ENCODE measurements at places on chromosomes 2 and 18.

DNA sequence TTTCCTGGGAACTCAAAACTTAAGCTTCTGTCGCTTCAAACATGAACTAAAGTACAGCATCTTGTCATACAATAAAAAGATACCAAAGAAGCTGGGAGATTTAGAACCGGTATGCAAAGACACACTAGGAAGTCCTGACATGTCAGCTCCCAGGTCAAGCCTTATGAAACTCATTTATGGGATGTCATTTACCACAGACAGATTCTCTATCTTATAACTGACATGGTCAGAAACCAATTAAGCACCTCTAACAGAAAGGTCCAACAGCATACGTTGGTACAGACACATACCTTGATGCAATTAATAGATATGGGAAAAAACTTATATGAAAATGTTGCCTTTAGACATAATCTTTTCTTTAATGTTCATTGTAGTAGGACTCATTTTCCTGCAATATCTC, 169.0 kb downstream of the SRBD1 start:
- DNase-seq, result no peak

GRCh38 chr2:142946941-142947340, 69.5 kb downstream of the KYNU start:
- DNase-seq, result no peak

- DNase-seq, result no peak
These were observed 210.4 kb downstream of the METTL4 start for GRCh38 chr18:2360861-2361260.

DNA sequence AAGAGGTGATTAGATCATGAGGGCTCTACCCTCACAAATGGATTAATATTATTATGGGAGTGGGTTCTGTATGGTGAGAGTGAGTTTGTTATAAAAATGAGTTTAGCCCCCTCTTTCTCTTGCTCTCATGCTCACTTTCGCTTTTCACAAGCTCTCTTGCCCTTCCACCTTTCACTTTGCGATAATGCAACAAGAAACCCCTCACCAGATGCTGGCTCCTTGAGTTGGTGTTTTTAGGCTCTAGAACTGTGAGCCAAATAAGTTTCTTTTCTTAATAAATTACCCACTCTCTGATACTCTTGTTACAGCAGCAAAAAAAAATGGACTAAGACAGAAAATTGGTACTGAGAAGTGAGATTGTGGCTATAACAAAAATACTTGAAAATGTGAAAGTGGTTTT, 106.5 kb downstream of the EHBP1 start:
- no peak for DNase-seq

- no peak for DNase-seq
These were observed 62.6 kb downstream of the EIF5B start for GRCh38 chr2:99399795-99400194.

DNA sequence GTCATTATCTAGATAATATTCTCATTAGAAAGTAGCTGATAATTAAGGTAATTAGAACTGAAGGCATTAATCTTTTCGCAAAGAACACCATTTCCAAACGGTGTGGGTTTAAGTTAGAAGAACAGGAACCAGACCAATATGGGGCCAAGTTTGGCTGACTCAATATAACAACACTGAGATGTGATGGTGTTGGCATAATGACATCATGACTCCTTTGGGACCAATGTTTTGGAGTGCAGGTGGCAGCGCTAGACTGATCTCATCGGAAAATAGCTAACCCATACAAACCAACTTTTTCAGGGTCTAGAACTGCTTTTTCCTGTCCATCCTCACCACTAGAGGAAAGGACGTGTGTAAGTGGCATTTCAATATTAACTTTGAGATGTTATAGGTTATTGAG, 1171.7 kb upstream of the ZEB2 start:
- DNase-seq, result no peak

DNA sequence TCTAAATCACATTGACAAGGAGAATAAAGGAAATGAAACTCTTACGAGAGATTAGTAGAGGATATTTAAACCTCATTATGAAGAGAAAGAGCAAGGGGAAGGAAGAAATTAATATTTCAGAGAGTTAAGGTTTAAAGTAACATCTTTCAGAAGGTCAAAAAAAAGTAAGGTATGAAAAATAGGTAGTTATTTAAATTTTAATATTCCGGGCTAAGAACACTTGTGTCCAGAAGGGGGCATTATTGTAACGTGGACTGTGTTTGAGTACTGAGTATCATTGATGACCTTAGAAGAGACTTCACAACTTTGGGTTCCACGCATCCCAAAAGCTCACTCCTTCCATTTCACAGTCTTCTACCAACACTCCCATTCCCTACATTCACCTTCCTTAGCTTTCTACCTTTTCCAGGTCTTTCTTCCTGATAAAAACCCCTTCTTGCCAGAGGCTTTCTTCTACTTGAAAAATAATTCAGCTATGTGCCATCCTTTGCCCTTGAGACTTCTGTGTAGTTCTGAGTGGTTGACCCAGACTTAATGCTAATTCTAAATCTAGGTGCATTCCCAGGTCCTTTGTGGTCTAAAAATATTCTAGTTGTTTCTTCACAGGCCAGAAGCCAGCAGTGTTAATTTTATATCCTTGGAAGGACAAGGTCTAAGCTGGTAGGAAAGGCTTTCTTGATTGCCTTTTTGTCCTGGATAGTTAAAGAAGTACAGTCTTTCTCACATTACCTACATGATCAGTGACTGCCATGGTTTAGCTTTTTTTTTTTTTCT, 16.5 kb downstream of the DYNC1I2 start:
- DNase-seq, result no peak

GRCh38 chr2:28664120-28664842, 87.3 kb upstream of the PPP1CB start:
- DNase-seq, result no peak

- no peak for DNase-seq
These were observed 34.8 kb downstream of the SNTG2 start for GRCh38 chr2:985317-985898.

DNA sequence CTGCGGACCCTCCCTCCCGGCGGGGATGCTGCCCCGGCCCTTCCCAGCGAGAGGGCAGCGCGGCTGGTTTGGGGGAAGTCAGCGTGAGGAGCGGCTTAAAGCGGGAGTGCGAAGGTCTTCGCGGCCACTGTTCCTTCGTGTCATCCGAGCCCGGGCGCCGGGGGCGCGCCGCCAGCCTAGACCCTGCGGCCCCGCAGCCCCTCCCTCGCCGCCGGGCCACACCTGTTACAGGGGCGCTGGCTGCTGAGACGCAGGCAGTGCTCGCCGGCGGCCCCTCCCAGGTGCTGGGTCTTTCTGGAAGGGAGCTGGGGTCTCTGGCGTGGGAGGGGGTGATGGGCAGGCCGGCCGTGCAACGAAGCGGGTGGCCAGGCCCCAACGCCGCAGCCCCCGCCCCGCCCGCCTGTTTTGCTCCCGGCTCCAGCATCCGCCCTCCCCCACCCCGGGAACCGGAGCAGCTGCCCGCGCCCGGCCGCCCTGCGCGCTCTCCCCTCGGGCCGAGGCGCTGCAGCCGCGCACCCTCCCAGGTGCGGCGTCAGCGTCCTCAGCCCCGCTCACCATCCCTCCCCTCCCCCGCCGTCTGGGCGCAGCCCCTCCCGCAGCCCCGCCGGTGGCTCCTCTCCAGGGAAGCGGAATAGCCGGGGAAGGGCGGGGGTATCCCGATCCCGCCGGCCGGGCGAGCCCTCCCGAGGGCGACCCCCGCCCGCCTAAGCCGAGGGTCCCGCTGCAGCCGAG, 727 bp downstream of the KIF1A start:
- no peak for DNase-seq

DNA sequence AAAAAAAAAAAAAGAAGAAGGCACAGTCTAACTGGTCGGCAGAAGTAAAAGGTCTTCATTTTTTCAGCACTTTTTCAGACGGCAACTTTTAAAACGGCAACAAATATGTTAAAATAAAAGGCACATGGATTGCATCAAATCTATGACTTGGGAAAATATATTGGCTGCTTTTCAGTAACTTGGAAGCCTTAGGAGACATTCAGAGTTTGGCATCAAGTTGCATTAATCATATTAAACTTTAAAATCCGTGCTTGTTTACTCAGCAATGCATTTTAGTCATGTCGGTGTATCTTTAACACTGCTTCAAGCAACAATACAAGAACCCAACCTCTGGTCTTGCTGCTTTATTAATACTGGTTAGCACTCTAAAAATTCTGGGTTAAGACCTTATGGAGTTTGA, 111.1 kb downstream of the MEP1B start:
- no peak for DNase-seq

- DNase-seq, result no peak
These were observed 214.0 kb downstream of the CYP26B1 start for GRCh38 chr2:71933467-71934319.

DNA sequence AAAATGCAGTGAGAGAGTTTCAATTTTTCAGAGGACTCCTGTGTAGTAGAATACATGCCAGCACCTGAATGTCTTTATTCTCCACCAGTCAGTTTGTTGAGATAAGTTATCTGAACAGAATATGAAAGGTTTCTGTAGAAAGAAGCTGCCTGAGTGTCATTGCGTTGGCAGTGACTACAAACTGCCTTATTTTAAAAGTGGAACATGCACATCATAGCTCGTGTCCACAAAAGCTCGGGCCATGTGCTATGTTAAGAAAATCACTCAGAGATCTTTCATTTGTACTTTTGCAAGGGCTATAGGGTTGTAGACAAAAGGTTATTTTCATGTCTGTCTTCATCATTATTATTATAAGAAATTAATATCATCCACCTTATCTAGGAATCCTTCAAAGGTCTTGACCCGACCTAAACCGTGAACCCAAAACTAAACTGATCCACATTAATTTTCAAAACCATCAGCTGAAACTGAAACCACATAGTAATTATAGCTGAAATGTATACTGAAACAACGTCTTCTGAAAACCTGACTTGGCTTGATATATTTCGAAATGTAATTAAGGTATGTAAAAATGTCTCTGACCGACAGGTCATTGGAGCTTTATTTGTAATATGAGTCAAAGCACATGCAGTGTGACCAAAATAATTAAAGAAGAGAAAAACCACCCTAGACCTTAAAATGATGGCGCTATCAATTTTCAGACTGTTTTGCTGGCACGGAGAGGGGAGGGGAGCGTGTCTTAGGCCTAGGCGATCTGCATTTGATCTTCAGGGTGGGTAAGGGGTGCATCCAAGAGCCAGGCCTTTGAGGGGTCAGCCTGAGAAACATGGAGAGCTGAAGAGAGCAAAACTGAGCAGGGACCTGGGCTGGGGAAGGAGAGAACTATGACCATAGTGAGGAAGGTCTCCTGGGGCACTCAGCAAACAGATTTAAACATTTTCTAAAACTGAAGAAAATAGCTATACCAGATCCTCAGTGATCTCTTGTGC, 232.1 kb downstream of the SOX11 start:
- no peak for DNase-seq

DNA sequence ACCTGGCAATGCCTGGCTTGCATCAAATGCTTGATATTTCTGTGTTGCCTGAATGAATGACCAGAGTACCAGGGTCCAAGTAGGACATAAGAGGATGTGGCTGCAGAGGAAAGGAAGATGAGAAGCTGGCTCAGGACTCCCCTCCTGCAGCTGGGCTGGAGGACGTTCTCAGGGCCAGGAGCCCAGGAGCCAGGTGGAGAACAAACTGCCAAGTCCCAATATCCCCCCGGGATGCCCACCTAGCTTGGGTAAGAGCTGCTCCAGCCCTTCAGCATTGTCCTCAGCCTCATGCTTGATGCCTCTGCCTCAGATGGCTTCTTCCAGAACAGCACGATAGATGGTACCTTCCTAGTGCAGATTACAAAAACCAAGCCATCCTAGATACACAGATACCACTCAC, 8.6 kb upstream of the ATP6V1B1 start:
- DNase-seq, result no peak

DNA sequence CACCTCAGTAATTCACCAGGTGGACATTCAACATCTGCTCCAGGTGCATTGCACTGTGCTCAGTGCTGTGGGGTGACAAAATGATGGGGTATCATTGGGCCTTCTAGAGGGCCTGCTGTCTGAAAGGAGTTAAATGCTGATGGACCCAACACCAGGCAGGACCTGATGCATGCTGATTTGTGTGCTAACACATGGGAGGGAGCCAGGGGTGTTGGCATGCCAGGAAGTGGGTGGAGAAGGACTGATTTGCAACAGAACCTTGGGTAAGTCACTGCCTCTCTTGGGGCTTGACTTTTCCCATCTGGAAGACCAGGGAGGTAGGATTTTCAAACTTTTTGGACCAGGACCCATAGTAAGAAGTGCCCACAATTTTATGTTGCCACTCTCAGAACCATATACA, 57.9 kb upstream of the CXCR4 start:
- no peak for DNase-seq

- no peak for DNase-seq
These were observed 69.6 kb downstream of the PTGR3 start for GRCh38 chr18:75139226-75139911.

DNA sequence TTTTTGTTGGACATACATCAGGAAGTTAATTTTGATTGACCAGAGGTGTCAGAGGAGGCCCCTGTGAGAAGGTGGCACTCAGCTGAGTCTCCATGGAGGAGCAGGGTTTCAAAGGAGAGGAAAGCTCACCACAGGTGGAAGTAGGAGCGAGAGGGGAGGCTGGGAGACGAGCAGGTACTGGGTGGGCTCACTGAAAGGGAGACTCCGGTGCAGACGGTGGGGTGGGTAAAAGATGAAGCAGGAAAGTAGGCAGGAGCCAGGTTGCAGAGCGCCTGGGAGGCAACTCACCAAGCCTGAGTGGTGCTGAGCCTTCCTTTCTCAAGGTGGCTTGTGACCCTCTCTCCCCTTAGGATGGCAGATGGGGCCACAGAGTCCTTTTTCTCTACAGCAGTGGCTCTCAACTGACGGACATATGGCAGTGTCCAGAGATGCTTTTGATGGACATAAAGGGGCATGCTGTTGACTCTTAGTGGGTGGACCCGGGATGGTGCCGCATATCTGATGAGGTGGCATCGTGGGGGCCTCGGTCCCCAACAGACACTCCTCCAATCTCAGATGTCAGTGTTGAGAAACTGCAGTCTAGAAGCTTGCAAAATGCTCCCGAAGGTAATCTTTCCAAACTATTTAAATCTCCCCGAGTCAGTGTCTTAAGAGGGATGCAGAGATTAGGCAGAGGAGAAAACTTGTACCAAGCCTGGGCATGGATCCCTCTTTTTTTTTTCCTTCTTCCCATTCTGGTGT, 64.0 kb downstream of the LPIN1 start:
- no peak for DNase-seq

DNA sequence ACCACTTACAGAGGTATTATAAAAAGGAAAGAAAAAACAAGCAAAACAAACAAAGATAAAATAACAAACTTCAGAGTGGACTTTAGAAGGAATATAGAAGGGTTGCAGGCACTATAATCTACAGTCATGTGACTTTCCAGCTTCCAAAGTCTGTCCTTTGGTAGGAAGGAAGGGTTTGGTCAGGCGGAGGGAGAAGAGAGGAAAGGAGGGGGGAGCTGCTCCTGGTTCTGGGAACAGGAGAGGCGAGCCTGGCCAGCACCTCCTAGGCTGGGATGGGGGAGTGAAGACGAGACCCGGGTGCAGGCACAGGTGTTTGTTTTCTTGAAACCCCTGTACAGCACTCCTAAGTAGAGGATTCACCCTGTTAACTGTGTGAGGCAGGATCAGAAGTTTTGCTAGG, 53.8 kb upstream of the GATA6 start:
- DNase-seq, result no peak

- no peak for DNase-seq
These were observed 457.7 kb downstream of the CBLN2 start for GRCh38 chr18:72086421-72086820.

GRCh38 chr18:79334496-79335233, 61.1 kb upstream of the NFATC1 start:
- DNase-seq, result no peak

GRCh38 chr2:192208848-192209247, 14.1 kb upstream of the TMEFF2 start:
- no peak for DNase-seq

- no peak for DNase-seq
These were observed 1988.8 kb upstream of the PIK3C3 start for GRCh38 chr18:39966275-39966674.

Measured in stimulated activated CD8-positive, alpha-beta memory T cell treated with anti-CD3 and anti-CD28 coated beads, Interleukin-4, amount 100 ng/mL, for 4 hours (primary cell).